ENCODE measurements at places on chromosomes 1 and 21.
A peak's percentile ranks its signal among the peaks of the same experiment; 100 is the strongest.

GRCh38 chr1:177306981-177307380 lies 136.2 kb downstream of the BRINP2 start:
- no peak for DNase-seq

- no peak for DNase-seq
Observed at GRCh38 chr1:204528241-204528640, 12.0 kb downstream of the MDM4 start.

GRCh38 chr1:104760017-104760416 lies 1010.3 kb downstream of the AMY1C start:
- no peak for DNase-seq

DNA sequence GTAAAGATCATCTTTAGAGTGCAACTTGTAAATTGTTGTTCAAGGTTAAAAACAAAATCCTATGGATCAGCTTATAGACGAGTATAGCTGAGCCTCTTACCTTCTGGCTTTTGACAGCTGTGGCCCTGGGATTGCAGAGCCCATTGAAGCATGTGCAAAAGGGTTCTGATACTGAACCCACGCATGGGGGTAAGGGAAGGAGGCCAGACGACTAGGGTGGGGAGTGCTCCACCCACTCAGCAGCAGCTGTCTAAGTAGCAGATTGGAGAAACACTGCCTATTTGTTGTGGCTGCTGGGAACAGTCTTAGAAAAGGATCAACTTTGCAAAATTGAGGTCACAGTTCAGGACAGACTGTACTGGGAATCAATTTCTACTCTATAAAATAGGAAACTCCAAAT lies 16.1 kb downstream of the CD101 start:
- DNase-seq = no peak

GRCh38 chr1:211174375-211174774 lies 40.4 kb upstream of the KCNH1 start:
- no peak for DNase-seq

DNA sequence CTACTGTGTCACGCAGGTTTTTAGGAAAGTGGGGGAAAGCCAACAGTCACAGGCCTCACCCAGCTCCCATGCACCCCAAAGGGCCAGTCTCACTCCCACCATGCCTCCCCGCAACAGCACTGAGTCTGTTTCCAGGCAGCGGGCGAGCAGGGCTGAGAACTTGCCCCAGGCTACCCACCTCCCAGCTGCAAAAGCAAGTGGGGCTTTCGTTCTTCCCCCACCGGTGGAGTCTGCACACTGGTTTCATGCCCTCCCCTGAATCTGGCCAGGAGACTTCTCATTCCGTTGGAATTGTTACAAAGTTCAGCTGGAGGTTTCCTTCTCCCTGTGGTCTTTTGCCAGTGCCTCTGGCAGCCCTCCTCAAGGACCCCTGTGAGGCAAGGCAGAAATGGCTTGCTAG lies 53.6 kb upstream of the KCNJ15 start:
- no peak for DNase-seq

DNA sequence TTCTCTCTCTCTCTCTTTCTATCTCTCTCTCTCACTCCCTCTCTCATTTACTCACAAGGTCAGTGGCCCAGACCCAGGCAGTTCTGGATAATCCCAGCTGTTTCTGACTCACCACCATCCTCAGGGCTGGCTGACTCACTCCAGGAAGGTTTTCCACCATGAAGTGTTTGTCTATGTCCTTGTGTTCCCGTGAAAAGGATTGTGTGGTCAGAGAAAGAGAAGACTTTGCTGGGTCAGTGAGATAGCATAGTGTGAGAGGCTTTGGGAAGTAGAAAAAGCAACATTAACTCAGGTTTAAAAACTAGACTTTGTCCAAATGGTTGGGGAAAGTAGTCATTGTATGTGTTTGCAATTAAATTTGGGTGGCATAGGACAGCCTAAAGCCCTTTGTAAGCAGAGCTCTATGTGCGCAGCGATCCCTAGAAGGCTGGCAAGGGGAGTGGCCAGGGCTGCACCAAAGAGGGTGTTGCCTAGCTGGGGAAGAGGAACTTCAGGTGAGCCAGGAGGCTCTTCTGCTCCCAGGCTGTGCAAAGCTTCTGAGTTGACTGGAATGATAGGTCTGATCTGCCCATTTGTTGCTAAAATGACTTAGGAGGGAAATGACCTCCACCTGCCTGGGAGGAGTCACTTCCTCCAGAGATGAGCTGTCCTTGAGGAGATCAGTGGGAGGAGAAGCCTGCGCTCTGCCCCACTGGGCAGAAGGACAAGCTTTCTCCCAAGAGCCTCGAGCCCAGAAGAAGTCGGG lies 4.9 kb upstream of the CAPN2 start:
- DNase-seq = no peak

DNA sequence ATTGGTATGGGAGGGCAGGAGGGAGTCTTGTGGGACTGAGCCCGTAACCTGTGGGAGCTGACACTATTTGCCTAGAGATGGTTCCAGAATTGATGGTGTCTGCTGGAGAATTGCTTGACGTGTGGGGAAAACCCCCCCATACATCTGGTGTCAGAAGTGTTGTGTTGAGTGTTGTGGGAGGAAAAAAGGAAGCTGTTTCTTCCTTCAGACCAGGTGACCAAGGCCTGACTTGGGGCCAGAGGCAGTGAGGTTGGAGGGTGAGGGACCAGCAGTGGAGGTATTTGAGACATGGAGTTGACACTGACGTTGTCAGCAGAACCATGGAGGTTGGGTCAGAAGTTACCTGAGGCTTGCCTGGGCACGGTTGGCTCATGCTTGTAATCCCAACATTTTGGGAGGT lies 8.3 kb downstream of the SHISAL2A start:
- DNase-seq = no peak

GRCh38 chr1:156489166-156489934 lies 11.2 kb downstream of the MEF2D start:
- DNase-seq = peak; percentile 17

GRCh38 chr1:233518344-233518743 lies 95.6 kb upstream of the KCNK1 start:
- no peak for DNase-seq

- DNase-seq = no peak
Observed at GRCh38 chr1:110477445-110477957, 26.6 kb downstream of the PROK1 start.

- DNase-seq = no peak
Observed at GRCh38 chr21:44815225-44815624, 2.6 kb downstream of the SUMO3 start.

- no peak for DNase-seq
Observed at GRCh38 chr1:193516755-193517388, 330.5 kb upstream of the B3GALT2 start.

DNA sequence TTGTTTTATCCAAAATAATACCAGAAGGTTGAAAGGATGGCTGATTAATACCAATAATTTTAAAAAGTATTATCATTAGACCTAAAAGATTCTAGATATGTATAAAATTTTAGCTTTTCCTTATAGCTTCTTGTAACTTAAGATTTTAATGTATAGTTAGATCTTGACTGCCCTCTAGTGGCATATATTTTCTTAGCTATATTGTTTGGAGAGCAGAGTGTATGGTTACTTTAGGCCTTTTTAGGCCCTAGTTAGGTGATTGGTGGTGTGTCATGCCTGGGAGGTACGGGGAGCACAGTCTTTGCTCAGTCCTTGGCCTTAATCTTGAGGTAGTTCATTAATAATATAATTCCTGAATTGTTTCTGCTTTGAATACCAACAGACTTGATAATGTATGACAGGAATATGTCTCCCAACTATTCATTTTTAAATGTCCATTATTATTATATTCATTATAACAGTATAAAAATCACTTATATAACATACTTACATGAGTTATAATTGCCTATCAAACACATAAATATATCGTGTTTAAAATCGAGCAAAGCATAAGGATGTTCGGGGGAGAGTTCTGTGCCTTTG lies 328.4 kb downstream of the ZP4 start:
- peak; percentile 38 for DNase-seq

DNA sequence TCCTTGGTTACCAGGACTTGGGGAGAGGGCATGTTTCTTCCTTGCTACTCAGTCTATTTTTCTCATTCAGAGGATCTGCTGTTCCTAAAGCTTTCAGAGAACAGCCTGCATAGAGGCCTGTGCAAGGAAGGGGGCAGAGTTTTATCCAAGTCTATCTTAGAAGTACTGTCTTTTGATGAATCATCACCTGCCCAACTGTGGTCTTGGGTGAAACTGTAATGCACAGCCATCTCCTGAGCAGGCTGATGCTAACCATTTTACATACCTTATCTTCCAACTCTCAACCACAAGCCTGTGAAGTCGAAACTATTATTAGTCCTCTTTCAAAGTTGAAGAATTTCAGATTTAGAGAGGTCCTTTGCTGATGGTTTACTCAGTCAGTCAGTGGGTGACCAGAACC lies 368.0 kb downstream of the HHAT start:
- DNase-seq = no peak

DNA sequence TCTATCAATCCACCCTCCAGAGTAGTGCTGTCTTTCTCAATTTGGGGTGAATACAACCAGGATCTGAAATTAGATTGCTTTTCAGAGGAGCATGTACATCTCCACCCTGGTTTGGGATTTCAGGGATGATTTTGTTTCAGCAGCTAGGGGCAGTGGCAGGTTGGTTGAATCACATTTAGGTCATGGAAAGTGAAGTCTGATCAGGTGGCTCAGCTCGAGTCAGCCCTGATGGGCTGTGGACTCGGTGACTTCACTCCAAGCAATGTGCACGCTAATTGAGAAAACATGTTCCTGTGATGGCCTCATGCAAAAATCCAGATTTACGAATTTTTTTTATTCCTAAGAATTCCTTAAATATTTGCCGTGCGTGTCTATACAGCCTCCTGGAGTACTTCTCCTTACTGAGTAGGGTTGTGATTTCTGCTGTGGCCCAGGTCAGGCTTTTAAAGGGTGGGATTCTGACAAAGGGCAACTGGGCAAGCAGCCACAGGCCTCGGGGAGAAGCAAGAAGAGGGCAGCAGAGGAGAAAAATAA lies 7.5 kb downstream of the NGF start:
- DNase-seq = no peak

- no peak for DNase-seq
Observed at GRCh38 chr1:176854758-176855745, 309.5 kb downstream of the ASTN1 start.

DNA sequence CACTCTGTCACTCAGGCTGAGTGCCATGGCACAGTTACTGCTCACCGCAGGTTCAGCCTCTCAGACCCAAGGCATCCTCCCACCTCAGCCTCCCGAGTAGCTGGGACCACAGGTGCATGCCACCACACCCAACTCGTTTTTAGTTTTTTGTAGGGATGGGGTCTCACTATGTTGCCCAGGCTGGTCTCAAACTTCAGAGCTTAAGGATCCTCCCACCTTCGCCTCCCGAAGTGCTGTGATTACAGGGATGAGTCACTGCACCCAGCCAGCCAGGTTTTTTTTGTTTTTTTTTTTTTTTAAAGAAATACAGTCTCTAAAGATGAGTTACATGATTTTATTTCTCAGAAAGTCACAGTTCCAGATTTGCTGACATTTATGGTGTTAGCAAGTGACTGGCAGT lies 29.0 kb downstream of the BACE2 start:
- no peak for DNase-seq

- no peak for DNase-seq
Observed at GRCh38 chr1:150514260-150514659, 1.3 kb upstream of the FALEC start.

DNA sequence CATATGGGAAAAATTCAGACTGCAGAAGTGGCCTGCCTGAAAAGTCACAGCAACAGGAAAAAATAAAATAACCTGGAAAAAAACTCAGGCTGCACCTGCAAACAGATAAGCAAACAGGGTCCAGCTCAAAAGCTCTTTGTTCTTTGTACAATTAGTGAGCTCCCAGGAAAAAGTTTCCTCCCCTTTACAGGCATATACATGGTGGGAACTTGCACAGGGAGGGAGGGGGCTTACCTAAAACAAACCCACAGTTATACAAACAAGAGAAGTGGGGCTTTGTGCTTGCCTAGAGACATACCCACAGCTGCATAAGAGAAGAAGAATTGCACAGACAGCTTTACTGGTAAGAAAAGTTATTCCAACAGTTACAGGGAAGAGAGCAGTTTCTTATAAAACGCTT lies 31.7 kb upstream of the COG2 start:
- no peak for DNase-seq

DNA sequence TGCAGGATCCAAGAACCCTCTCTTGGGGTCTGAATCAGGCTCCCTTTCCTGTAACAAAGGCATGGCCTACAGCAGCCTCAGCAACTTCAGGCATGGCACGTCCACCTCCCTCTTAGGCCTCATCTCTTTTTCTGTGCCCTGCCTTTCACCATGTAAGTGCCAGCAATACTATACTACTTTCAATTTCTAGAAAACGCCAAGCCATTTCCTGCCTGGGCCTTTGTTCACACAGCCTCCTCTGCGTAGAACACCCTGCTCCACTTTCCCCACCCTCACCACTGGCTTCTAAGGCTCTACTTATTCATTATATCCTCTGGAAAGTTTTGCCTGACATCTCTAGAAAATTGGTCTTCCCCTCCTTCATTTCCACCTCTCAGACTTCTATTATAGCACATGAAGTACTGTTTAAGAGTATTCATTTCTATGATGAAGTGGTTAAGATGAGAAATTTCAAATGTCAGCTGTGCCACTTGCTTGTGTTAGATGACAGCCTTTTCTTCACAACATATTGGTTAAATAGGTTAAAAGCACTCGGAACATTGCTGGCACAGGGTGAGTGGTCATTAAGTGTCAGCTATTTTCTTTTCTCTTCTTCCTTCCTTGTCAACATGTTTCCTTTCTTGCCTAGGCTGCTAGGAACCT lies 41.6 kb upstream of the VWA5B1 start:
- no peak for DNase-seq

DNA sequence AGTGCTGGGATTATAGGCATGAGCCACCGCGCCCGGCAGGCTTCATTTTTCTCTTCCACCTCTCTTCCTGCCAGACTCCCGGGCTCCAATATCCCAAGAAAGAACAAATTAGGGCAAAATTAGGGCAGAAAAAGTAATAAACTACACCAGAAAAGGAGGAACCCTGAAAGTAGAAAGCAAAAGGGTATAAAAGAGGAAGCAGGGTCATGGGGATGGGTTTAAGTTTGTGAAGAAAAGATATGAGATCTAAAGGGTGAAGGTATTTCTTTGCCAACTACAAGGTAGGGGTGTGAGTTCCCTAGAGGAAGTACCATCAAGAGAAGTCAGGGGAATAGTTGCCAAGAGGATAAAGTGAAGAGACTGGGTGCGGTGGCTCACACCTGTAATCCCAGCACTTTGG lies 9.9 kb downstream of the PTPN22 start:
- no peak for DNase-seq

- no peak for DNase-seq
Observed at GRCh38 chr1:64356636-64357256, 113.2 kb upstream of the CACHD1 start.

GRCh38 chr21:26888256-26888655 lies 43.0 kb upstream of the ADAMTS1 start:
- no peak for DNase-seq

- DNase-seq = no peak
Observed at GRCh38 chr1:38533772-38534472, 325.6 kb downstream of the RRAGC start.

- DNase-seq = no peak
Observed at GRCh38 chr1:154352581-154353459, 27.5 kb downstream of the ATP8B2 start.

- no peak for DNase-seq
Observed at GRCh38 chr1:157798211-157798610, 21.3 kb upstream of the FCRL2 start.

- no peak for DNase-seq
Observed at GRCh38 chr1:64790832-64791487, 46.1 kb downstream of the RAVER2 start.

GRCh38 chr1:170662561-170663403 lies 1.1 kb upstream of the PRRX1 start:
- no peak for DNase-seq

Measured in NCI-H1417 treated with DMSO at 0.1 percent for 48 hours (cell line).